ENCODE measurements at places on chromosomes 7 and 10.

GRCh38 chr7:137547485-137547884 is 204.0 kb upstream of the PTN start:
- no peak for DNase-seq

- no peak for DNase-seq
Observed at GRCh38 chr7:81402227-81402626, 367.6 kb downstream of the HGF start.

- no peak for DNase-seq
Observed at GRCh38 chr7:37993060-37993501, 72.6 kb downstream of the EPDR1 start.

GRCh38 chr7:5636446-5636835 is 145.0 kb downstream of the RNF216 start:
- no peak for DNase-seq

DNA sequence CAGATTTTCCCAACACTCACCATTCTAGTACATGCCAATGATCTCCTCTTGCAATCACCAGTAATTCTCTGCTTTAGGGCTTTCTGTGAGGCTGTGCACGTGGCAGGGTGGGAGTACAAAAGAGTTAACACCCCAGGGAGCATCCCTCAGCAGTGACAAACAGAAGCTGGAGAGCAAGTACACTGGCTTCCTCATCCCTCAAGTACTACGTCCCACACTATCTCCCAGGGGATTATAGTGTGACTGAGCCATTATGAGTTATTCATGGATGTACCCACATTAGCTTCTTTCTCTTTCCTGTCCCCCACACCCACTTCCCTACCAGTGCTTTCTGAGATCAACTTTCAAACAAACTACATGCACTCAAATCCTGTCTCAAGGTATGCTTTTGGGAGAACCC is 1216.5 kb upstream of the AUTS2 start:
- no peak for DNase-seq

- DNase-seq = no peak
Observed at GRCh38 chr7:71237945-71238344, 106.0 kb downstream of the GALNT17 start.

GRCh38 chr10:24697080-24697479 is 26.6 kb downstream of the ARHGAP21 start:
- no peak for DNase-seq

DNA sequence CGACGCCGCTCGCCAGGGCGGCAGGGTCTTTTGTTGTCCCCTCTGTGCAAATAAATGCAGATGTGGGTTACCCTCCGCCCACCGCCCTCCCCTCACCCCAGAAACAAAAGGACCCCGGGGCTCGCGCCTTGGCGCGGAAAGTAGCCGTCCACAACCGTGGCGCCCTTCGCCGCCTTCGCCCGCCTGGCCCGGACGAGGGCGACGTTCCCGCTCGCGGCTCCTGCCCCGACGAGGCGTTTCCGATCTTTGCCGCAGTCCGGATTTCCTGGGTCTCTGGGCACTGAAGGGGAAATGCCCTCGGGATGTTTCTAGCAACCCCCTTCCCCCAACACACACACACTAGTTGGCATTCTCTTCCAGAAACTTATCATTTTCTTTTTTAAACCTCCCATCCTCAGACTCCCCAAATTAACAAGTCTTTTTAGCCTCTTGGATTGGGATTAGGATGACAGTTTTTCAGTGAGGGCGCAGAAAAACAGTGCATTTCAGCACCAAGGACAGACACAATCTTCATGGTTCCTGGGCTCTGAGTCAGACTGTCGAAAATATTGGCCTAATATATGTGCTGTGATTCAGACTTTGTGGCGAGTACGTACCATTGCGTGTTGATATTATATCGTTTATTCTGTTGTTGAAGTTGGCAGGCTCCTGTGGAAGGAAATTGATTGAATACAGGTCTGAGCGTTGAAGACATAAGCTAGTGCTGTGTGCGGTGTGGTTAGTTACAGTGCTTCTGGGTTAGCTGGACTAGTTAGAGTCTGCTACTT is 771 bp downstream of the PHYHIPL start:
- no peak for DNase-seq

DNA sequence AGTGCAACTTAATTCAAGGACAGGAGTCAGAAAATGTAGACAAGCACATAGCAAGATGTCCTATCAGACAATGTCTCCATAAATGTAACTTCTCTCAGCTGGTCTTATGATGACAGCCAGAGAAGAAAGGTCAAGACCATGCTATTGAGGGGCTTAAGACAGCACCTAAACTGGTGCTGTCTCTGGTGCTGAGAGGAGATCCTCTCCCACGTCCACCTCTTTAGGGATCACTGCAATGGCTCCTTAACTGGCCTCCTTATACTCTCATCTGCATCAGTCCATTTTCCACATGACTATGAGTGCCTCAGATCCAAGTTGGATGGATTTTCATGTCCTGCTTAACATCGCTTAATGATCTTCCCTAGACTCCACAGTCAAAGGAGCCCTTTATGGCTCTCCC is 210.6 kb downstream of the ARL4A start:
- no peak for DNase-seq

DNA sequence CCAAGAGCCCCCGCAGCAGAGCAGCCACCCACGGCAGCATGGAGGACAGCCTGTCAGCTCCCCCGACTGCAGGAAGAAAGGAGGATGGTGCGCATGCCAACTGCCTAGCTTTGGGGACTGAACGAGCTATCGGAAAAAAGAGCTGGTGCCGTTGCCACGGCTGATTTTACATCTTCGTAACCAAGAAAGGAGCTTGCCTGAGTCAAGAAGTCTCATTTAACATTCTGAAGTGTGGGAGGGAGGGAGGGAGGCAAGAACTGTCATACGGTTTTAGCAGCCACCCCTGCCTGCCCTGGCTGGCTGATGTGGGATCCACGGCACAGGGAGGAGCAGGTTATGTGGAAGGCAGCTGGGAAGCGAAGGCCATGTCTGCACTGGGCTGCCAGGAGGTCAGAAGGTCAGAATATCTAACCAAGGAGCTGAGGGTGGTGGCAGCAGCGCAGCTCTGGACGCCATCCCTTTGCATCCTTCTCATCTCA is 74.7 kb upstream of the CAMK2B start:
- no peak for DNase-seq

DNA sequence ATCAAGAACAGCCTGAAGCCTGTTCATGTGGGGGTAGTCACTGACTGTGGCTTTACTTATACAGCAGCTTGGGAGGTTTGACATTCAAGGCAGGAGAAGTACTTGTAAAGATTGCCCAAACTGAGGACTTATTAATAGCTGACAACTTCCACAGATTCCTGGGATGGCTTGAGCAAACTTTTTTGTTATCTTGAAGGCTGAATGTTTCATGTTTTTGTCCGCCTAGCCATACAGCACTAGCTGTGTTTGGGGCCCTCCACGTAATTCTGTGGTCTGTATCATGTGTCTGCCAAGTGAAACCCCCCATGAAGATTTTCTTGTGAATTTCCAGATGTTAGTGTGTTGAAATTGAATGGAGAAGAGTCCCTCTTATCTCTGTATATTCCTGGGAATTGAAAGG is 38.6 kb downstream of the FAS start:
- no peak for DNase-seq

DNA sequence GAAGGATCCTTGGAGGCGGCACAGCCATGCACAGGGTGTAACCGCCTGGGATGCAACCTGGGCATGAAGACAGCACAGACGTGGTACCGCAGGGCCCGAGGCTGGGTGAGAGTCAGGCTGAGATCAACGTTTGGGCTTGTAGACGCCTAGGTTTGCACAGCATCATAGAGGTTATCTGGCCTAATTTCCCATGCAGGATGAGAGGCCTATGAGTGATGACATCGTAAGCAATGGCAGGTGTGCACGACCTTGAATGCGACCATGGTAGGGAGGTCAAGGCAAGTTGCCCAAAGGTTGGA is 7.5 kb downstream of the CALML3 start:
- DNase-seq = no peak

DNA sequence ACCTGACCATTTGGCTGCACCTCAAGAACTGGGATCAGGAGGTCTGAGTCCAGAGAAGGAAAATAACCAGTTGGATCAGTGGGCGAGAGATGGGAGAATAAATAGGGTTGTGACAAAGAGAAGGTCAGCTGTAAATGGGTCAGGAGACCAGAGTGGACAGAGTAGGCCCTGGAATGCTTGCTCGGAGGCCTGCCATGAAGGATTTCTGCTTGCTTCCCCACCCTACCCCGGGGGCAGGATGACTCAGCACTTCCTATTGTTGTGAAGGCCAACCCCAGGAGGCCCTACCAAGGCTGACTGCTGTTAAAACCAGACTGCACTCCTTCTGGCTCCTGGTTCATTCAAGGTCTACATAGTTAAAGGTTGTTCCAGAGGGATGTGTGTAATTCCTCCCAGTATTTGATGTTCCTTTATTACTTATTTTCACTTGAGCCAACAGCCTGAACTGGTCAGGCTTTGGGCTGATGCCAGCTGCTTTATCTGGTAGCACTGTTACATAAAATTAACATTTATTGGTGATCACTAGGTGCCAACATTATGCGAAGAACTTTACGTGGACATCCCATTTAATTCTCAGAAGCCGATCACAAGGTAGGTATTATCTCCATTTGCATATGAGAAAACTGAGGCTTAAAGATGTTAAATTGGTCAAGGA is 27.3 kb upstream of the IFRD1 start:
- peak; percentile 91 for DNase-seq

DNA sequence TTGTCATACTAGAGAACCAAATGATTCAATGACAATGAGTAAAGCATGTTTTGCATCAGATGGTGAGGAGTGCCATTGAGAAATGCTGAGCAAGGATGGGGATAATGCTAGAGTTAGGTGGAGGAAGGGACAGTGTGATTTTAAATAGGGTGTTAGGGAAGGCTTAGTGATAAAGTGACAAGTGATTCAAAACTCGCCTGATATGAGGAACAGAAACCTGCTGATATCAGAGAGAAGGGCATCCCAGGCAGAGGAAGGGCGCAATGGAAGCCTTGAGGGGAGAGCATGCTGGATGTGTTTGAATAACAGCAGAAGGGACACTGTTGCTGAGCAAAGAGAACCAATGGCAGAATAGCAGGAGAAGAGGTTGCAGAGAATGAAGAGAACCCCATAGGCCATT is 196.2 kb downstream of the NRG3 start:
- no peak for DNase-seq

DNA sequence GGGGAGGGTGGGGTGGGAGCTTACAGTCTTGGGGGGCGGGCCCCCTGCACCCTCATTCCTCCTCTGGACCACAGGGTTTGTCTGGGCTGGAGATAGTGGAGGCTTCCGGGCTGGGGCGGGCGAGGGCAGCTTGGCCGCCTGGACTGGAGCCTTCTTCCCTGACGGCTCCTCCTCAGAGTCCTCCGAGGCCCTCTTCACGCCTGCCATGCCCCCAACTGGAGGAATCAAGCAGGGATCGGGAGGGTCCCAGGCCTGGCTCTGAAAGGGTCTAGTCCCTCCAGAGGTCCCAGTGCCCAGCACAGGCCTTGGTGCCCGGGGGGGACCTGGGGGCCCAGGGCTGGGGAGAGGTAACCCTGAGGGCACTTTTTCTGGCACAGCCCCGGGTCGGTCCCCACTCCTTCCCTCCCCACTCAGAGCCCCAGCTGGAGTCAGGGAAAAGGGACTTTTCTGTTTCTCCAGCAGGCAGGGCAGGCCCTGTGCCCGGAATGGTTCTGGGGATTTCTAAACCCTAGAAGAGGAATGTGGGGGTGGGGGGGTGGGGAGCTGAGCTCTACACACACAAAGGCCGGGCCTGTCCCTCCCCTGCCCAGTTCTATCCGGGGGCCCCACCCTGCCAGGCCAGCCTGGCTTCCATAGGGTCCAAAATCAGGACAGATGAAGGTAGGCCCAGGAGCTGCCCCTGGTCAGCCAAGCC is 11.6 kb downstream of the MICALL2 start:
- DNase-seq = no peak

GRCh38 chr7:158404031-158404761 is 183.4 kb downstream of the PTPRN2 start:
- no peak for DNase-seq

- DNase-seq = no peak
Observed at GRCh38 chr7:90896458-90896857, 300.3 kb downstream of the CDK14 start.

DNA sequence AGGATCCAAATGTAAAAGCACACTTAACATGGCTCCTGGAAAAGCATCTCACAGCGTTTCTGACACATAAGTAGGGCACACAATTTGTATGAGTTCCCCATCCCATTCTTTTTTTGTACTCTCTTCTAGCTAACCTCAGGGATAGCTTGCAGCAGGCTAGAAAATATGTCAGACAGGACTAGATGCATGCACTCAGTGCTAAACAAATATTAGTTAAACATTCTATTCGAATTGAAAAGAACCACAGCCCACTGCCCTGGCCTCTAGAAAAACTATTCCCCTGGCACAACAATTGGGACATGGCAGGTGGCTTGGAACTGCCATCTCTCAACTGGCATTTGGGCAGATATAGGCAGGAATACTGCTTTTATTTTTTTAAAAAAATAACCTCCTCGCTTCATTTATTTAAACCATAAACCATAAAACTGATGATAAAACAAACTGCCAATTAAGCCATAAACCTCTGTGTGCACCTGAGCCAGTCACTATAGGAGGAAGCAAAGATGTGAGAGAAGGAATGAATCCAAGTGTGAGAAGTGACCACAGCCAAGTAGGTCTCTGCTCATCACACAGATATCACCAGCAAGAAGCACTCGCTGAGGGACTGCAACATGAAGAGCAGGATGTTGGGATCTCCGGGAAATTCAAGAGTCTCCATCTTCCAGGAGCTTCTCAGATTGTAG is 394.1 kb downstream of the NEBL start:
- DNase-seq = no peak

DNA sequence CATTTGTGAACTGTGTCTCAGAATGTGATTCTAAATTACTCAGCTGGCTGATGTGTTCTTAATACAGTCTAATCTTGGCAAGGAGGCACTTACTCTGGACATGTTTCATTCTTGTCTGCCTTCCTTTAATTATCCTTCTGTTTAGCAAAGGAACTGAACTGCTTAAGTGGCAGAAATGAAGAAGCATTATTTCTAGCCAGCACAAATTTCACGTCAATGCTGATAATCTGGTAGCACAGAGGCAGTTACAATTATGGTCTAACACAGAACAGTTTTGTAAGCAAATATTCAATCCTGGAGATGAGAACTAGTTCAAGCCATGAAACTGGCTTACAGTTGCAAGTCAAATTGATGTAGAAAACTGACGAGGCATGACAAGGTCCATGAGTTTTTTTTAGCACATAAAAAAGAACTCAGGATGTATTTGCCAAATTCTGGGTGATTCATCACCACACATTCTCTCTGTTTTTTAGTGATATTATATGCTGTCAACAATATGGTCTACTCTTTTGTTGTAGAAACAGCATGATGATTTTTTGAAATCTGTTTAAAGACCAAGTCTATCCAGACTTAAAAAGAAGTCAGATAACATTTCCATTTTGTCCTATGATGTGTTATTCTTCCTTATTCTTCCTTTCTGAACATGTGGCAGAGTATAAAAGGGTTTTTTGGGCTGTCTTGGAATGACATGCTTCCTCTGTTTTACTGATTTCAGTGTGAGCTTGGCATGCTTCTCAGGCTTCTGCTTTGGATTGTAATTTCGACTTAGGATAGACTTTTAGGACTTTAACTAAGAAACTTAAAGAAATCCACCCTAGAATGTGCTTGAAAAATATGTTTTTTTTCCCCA is 154.8 kb downstream of the DNAJB9 start:
- no peak for DNase-seq

- no peak for DNase-seq
Observed at GRCh38 chr10:88489107-88489506, 94.0 kb downstream of the RNLS start.

GRCh38 chr10:97463363-97464132 is 17.6 kb downstream of the ZDHHC16 start:
- DNase-seq = peak; percentile 18

- no peak for DNase-seq
Observed at GRCh38 chr10:129074939-129075338, 392.1 kb upstream of the MGMT start.

Data from HL-60 (cell line).